ENCODE measurements at places on chromosomes 3 and 15.

- DNase-seq: no peak
Measured at GRCh38 chr3:181719991-181720680, 8.4 kb downstream of the SOX2 start.

DNA sequence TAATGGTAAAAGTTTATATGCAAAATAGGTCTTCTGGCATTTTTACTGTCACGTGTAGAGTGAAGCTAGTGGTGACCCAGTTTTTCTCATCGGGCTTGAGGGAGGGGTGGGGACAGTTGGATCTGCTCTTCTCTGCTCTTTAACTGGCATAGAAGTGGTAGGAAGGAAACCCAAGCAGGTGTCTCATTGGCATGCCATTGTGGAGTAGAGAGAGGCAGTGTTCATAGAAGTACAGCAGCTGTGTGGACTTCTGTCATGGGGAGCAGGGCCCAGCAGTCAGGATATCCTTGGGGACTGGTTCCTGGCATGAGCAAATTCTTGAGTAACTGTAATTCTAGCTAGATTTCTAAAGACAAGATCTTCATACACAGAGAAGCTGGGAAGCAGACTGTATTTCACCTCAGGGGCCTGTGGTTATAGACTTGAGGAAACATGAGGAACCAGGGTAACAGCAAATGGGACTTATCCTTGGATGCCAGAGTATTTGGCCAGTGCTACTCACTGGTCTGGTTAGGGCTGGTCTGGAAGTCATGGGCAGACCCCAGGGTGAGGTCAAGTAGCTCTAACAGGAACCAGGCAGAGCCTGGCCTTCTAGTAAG is 42.9 kb downstream of the CDIN1 start:
- no peak for DNase-seq

- DNase-seq: no peak
Measured at GRCh38 chr3:278300-279064, 81.9 kb downstream of the CHL1 start.

GRCh38 chr15:27638958-27639357 is 460.2 kb downstream of the OCA2 start:
- DNase-seq: no peak

GRCh38 chr15:88878720-88879184 is 16.6 kb downstream of the HAPLN3 start:
- no peak for DNase-seq

DNA sequence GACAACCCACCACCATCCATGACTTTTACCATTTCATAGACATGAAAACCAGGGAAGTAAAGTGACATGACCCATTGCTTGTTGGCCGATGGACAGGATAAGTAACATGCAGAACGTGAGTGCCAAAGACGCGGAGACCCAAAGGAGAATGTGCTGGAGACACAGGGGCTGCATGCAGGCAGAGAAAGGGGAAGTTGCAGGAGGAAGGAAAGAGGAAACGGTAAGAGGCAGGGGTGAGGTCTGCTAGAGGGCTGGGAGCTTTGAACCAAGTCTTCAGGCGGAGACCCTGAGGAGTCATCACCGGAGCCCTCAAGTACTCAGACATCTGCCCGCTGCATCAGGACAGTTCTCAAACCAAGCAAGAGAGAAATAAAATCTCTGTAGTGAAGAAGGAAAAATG is 34.9 kb downstream of the MAGEF1 start:
- DNase-seq: no peak

DNA sequence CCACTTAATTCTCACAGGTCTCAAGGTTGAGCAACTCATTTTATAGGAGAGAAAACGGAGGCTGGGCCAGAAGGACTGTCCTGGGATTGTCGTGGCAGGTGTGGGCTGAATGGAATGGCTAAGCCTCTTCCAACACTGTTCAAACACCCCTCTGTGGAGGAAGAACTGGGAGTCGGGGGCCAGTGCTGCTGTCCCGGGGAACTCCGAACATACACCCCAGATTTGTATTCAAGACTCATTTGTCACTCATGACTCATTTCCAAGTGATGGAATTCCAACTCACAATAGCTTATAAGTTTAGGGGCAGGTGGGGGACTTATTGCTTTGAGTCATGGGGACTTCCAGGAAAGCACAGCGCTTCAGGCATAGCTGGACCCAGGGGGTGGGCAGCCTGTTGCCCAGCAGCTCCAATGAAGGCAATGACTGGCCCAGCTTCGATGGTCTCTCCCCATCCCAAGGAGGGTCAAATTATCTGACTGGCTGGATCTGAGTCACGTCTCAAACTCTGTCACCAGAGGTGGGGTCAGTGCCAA is 72.5 kb downstream of the TM2D3 start:
- DNase-seq: peak; percentile 59

DNA sequence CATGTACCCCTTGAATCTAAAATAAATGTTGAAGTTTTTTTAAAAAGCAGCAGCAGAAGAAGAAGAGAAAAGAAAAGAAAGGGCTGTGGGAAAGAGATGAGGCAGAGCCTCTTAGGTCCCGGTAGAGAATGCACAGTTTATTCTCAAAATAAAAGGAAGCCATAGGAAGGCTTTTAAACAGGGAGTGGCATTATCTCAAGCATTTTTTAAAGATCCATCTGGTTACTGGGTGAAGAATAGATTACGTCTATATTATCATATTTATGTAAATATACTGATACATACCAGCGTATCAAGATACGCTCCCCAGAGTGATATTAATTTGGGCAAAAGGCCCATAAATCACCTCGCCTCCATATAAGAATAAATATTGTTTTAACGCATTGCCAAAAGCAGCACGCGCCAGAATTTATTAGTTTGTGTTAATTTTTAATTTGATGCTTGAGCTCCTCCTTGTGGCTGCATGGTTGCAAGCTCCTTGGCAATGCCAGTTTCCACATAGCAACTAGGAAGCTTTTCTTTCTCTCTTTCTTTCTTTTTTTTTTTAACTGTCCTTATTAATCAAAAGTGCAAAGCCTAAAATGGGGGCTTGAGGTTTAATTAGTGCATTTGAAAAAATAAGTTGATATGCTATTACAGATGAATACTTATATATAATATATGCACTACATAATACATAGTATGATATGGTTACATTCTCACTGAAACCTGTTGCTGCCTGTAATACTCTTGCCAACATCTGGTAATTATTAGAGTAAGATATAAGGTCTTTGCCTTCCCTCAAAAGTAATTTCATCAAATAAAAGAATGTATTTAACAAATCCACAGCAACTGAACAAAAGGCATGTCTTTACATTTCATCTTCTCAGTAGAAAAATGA is 242.8 kb upstream of the UBE2E2 start:
- DNase-seq: no peak

GRCh38 chr15:88115486-88116152 is 140.9 kb downstream of the NTRK3 start:
- no peak for DNase-seq

DNA sequence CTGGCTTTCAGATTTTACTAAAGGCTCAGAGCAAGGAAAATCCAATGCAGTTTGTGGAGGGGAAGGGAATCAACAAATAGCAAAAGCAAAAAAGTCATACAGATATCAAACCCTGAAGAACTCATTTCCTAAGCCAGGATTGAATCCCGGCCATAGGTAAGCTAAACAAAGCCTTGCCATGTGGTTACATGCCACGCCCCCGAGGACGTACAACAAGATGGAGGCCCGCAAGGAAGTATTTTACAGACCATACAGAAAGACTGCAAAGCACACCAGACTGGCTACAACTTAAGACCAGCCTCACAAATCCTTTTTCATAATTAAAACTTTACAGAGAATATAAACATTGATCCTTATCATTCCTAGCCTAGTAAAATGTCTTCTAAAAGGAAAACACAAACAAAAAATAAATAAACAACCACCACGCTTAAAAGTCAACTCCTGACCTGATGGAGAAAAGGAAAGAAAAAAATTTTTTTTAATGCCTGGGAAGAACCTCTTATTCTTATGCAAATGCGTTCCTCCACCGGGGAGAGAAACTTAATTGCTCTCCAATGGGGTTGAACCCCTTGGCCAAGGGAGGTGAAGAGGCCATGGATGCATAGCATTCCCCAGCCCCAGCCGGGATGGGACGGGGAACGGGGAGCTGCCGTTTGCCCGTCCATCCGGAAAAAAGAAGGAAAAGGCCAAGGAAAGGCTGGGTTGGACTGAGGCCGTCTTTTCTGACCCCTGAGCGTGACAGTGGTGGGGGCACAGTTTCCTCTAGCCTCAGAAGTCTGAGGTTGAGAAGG is 39.3 kb downstream of the IL1RAP start:
- no peak for DNase-seq

DNA sequence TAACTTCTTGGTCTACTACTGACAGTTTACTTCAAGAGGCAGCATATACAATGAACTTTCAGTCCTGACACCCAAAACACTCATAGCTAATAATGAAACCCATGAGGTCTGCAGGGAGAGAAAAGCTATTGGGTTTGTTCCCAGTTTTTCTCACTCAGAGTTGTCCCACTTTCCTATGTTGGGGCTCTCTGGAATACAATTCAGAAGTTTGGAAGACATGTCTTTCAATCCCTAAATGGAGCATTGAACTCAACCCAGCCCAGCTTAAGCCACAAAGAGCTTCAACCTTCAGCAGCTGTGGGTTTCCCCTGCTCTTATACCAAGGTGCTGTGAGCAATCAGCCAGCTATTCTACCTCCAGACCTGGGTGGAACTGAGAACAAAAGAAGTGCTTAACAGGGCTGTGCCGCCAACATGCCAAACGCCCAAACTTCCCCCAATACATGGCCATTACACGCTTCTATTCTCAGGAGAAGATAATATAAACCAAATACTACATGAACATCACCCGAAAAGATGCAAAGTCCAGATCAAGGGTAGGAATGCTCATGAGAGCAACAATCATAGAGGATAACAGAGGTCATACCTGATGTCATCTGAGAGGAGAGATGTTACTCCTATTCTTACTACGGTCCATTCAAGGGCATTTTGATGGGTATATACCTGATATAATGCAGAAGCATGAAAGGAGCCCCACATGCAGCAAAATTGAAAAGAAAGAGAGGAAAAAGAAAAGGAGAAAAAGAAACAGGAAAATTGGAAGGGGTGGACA is 131.2 kb upstream of the TGFBR2 start:
- DNase-seq: no peak

- no peak for DNase-seq
Measured at GRCh38 chr3:66748175-66748876, 247.5 kb upstream of the LRIG1 start.

GRCh38 chr3:135807879-135808278 is 157.6 kb upstream of the PPP2R3A start:
- DNase-seq: no peak

GRCh38 chr3:188179006-188179966 is 25.3 kb downstream of the LPP start:
- no peak for DNase-seq

GRCh38 chr15:89428246-89428645 is 68.1 kb downstream of the RHCG start:
- DNase-seq: no peak

- no peak for DNase-seq
Measured at GRCh38 chr15:68888419-68888818, 41.9 kb upstream of the SPESP1 start.

- no peak for DNase-seq
Measured at GRCh38 chr3:120098710-120099109, 4.5 kb upstream of the GSK3B start.

Measured in epithelial cell of proximal tubule (primary cell).